Activated gamma-delta T cell treated with Interleukin-2 at 50 U/mL for 16 hours (primary cell): ENCODE measurements at places on chromosomes 12 and 14.

DNA sequence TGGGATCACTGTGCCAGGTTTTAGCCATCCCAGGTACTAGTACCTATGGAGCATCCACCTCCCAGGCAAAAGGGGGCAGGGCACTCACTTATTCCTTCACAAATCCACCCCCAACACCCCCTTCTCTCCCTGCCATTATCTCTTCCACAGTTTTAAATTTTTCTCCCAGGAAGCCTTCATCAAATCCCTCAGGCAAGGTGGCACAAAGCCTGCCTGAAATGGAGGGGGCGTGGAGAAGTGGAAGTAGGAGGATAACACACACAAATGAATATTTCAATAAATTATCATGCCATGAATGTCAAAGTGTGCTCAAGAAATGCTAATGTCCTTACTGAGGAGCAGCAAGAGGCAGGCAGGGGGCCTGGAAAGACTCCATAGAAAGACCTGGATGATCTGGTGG, 4.7 kb upstream of the CHST11 start:
- no peak for DNase-seq

GRCh38 chr14:59358102-59358501, 107.1 kb downstream of the GPR135 start:
- no peak for DNase-seq

DNA sequence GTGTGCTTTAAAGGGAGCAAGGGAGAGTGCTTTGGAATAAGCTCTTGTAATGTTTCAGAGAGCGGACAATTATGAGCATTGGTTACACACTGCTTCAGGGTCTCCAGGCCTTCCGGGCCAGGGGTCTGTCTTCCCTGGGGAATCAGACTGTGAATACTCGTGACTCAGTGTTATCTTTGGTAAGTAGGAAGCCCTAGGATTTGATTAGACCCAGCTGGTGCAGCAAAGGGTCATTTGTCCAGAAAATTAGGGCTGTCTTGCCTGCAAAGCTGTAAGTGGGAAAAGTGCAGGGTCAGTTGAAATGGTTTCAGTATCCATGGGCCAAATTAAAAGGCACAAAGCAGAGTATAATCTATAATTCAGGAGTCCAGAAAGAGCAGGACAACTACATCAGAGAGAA, 475.6 kb downstream of the MED13L start:
- no peak for DNase-seq

GRCh38 chr14:94403312-94403932, 15.0 kb upstream of the SERPINA1 start:
- DNase-seq = no peak

DNA sequence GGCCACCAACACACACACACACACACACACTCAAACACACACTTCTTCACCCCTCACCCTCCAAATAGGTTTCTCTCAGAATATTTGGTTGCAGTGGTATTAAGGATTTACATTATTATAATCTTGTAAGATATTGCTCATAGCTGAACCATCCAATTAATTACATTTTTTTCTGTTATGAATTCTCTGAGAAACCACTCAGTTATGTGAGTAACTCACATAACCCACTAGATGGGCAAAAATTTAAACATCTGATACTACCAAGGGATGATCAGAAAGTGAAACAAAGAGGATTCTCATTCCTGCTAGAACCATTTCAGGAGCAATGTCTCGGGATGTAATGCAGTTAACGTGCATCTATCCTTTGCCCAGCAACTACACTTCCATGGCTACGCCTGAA, 31.6 kb downstream of the TMTC1 start:
- no peak for DNase-seq

- no peak for DNase-seq
Observed at GRCh38 chr12:41254004-41254914, 66.1 kb downstream of the PDZRN4 start.

DNA sequence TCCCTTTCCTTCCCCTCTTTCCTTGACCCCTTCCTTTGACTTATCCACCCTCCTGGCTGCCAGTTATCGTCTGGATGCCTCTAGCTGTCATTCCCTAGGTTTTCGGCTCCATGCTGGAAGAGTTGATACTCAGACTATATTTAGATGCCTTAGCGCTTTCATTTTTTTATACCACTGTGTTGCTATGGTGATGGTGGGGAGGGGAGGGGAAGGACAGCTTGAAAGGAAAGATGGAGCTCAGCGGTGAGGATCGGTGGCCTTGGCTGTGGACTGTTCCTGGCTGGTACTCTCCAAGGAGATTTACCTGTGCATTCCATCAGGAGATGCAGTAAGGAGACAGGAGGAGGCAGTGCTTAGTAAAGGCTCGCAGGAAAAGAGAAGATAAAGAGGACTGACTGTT, 108.7 kb downstream of the SLC8A3 start:
- no peak for DNase-seq

GRCh38 chr14:61749867-61750266, 12.4 kb upstream of the SNAPC1 start:
- no peak for DNase-seq

- no peak for DNase-seq
Observed at GRCh38 chr14:104547310-104547997, 32.1 kb upstream of the C14orf180 start.
